IPS DF 19.7 (cell line): ENCODE measurements at places on chromosomes 2 and 18.

GRCh38 chr18:8548186-8548585 lies 61.1 kb upstream of the RAB12 start:
- DNase-seq = no peak

GRCh38 chr18:54090856-54091255 lies 133.6 kb downstream of the MBD2 start:
- no peak for DNase-seq

GRCh38 chr18:70296289-70296688 lies 7.4 kb downstream of the SOCS6 start:
- DNase-seq = no peak

DNA sequence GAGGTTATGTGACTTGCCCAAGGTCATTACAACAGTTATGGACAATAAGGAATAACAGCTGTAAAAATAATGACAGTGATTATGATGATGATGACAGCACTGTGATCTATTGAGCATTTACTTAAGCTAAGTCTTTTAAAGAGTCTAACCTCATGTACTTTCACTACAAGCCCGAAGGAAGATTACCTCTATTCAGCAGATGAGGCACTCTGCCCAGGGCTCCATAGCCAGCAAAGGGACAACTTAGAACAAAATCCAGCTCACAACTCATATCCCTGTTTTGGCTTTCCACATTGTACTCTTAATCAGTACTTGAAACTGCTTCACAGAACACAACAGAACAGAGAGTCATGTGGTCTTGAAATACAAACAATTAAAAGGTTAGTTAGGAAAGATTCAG lies 290.2 kb downstream of the ZNF385B start:
- no peak for DNase-seq

- no peak for DNase-seq
Observed at GRCh38 chr2:20223407-20224163, 1.3 kb downstream of the SDC1 start.

DNA sequence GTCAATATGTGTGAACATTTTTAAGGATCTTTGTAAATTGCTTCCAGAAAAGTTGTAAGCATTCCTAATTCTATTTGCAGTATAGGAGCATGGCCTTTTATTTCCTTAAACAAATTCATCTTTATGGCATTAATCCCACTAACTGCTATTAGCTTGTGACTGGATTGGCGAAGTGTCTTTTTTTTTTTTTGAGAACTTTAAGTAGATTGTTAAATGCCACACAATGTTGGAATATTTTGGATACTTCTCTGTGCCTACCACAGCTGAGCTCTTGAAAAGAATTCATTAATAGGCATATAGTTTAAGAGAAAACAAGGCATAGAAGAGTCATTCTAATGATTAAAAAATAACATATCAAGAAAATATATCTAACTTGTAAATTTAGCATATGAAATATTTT lies 129.7 kb downstream of the LAMA3 start:
- DNase-seq = no peak

- no peak for DNase-seq
Observed at GRCh38 chr18:46407486-46408166, 249.4 kb downstream of the LOXHD1 start.

- DNase-seq = no peak
Observed at GRCh38 chr2:17792515-17792914, 23.7 kb upstream of the MSGN1 start.

DNA sequence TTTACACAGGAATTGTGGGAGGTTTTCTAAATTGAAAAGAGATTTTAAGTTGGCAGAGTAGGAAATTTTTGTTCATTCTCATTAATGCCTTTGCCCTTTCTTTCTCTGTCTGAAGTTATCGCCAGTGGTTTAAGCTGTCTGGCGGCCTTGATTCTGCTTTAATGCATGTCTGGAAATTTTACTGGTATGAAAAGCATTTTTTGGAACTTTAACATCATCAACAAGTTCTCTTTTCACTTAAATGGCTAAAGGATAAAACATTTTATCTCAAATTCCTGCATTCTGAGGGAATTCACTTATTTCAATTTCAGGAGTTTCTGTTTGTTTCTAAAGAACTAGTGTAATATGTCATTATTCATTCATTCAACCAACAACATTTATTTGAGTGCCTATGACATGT lies 233.9 kb upstream of the FOSL2 start:
- DNase-seq = no peak

DNA sequence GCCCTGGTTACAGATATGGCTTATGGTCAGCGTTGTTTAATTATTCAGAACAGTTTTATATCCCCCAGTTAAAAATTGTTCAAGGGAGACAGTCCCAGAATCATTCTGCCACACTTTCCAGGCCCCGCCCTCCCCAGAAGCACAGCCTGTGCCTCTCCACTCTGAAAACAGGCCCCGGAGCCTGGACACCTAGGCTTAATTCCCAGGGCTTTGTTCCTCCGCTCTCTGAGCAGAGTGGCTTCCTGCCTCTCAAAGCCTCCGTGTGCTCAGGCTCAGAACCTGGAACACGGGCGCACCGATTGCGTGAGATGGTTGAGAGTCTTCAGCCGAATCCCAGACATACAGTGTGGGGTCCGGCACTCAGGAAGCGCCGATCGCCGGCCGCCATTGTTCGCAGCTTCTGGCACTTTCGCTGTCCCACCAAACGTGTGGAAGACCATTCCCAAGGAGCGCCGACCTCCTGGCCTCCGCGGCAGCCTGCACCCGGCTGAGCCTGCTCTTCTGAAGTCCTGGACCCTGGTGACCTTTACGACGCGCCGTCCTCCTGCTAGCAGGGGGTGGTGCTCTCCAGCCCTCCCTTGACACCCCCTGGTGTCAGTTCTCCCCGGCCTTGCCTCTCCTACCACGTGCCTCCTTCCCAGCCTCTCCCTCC lies 45.6 kb downstream of the TWIST2 start:
- DNase-seq = no peak

- DNase-seq = no peak
Observed at GRCh38 chr2:238059505-238059904, 1.3 kb upstream of the SCLY start.

DNA sequence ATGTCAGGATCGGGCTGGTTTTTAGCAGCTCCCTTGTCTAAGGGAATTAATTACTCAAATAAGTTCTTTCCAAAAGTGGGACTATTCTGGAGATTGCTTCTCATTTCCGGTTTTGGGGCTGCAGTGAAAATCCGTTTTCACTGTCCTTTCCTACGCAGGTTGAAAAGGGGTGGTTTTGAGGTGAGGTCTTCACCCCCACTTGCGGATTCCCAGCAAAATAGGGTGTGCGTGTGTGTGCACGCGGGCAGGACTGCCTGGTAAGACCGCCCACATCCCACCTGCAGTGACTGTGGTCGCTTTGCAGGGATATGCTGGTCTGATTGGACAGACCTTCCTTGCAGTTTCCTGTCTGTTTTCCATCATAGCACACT lies 472 bp upstream of the PLEKHM3 start:
- no peak for DNase-seq

- DNase-seq = no peak
Observed at GRCh38 chr2:160609346-160609745, 115.7 kb upstream of the RBMS1 start.

- DNase-seq = no peak
Observed at GRCh38 chr2:3730646-3731045, 27.3 kb downstream of the DCDC2C start.

DNA sequence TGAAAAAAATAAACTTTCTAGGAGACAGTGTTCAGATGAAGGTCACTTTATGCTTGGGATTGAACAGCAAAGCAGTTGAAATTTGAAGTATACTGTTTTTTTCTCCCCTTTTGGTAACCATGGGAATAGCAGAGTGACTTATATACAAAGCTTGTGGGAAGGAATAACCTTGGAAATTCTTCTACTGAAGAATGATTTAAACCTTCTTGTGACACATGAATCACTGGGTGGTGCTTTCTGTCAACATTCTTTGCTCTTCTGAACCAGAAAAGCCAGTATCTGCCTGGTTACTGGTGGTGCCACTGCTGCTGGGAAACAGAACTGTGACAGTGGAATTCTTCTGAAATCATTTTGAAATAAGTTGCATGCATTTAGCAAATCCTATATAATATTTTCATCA lies 39.4 kb upstream of the RND3 start:
- no peak for DNase-seq

DNA sequence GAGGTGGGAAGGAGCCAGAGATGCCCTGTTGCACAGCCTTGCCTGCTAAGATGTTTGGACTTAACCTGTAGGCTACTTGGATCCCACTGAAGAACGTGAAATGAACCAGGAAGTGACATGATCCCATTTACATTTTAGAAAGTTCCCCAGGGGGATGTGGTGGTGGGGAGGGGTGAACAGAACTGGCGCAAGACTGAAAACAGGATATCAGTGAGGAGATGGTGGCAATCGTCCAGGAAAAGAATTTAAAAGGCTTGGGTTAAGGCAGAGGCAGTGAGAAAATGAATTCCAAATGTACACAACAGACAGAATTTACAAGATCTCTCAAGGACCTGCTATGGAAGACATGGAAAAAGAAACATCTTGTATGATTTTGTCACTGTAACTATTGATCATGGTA lies 42.3 kb downstream of the SULT1C2 start:
- no peak for DNase-seq

DNA sequence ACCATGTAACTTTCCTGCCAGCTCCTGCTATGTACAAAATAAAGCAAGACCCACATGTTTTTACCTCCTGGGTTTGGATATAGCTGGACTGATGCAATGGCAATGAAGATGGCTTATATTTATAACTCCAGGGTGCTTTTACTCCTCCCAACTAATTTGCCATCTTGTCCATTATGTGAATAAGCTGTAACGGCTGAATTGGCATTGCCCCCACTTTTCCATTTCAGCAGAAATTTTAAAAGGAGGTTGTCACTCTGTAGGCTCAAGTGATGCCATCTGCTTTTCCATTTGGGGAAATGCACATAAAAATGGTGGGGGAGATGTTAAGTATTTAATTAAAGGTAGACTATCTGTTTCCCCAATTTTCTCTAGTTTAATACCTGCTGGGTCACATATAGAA lies 345.5 kb downstream of the ERBB4 start:
- DNase-seq = no peak

- DNase-seq = no peak
Observed at GRCh38 chr18:57088883-57089282, 58.0 kb upstream of the BOD1L2 start.

GRCh38 chr18:66432636-66433035 lies 171.3 kb downstream of the CDH19 start:
- no peak for DNase-seq

- no peak for DNase-seq
Observed at GRCh38 chr2:192011196-192011595, 164.3 kb upstream of the CAVIN2 start.

DNA sequence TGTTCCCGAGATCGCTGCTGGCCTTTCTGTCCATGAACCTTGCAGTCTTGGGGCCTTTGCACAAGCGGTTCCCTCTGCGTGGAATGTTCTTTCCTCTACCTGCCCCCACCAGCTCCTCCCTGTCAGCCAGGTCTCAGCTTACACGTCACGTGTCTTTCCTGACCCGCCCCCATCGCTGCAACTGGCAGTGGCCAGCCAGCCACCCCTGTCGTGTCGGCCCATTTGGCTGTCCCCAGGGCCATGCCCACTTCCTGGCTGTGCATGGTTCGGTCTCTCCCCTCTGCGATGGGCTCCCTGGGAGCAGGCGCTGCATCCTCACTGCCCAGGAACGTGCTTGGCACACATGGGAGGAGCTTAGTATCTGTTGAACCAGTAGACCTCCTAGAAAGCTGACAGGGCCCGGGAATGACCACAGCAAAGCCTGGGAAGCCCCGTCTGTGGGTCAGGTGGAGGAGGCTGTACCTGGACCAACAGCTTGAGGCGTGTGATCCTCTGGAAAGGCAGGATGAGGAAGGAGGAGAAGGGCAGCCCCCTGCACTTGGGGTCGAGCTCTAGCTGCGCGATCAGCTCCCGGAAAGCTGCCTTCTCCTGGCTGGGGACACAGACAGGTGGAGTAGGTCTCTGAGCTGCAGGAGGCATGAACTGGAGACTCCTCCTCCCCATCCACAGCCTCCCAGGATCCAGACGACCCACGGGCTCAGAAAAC lies 21.0 kb downstream of the SNORC start:
- no peak for DNase-seq

GRCh38 chr2:12539776-12540562 lies 176.8 kb upstream of the TRIB2 start:
- no peak for DNase-seq

GRCh38 chr2:7102826-7103225 lies 185.6 kb downstream of the RNF144A start:
- no peak for DNase-seq

GRCh38 chr2:206064077-206064476 lies 21.9 kb downstream of the INO80D start:
- no peak for DNase-seq

DNA sequence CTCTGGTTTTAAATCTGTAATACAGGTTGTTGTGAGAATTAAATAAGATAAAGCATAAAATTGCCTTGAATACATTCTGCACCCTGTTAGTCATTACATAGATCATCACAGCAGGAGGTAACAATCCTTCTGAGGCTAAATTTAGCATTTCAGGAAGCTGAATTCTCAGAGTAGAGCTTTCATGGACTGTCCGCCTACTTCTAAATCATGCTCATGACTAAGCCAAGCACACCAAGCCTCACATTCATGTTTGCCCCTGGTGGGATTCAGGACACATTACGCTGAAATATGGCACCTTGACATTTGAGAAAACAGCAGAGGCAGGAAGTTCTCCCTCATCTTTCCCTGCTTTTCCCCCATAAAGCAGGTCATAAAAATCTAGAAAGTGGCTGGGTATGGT lies 16.6 kb upstream of the PIK3C3 start:
- DNase-seq = no peak

DNA sequence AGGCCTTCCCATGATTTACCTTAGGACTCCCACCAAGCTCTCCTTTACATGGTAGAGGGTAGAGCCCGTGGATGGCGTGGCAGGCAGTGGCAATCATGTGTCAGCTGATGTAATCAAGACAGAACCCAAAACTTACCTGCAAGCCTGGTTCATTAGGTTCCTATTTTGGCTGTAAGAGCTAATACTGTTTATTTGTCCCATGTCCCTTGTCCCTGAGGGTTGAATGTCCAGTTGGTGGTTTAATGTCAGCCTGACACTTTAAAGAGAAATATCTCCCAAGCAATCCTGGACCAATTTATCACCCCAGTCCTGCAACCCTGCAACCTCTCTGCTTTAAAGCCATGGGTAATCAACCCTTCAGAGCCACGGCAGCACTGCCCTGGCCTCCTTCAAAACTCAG lies 6.0 kb upstream of the FABP1 start:
- no peak for DNase-seq

- DNase-seq = no peak
Observed at GRCh38 chr18:22024924-22025323, 144.5 kb upstream of the GATA6 start.
